ENCODE measurements at places on chromosomes 2 and 18.

- DNase-seq, result no peak
These were observed 631.5 kb downstream of the SUCLG1 start for GRCh38 chr2:83827618-83828017.

DNA sequence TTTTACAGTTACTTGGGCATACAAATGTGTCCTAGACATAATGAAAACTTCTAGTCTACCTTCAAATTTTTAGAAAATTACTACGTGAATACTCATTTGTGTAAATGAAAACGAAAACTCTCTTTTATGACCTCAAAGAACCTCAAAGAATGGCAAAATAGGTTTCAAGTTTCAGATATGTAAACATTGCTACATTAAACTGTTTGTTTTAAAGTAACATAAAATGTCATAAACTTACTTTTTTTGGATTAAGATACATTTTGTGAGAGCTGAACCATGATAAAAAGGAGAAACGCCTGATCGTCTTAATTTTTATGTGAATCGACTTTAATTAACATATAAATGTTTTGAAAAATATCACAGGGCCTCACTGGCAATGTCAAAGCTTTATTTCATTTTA, 91.4 kb downstream of the PPP1R1C start:
- DNase-seq, result no peak

DNA sequence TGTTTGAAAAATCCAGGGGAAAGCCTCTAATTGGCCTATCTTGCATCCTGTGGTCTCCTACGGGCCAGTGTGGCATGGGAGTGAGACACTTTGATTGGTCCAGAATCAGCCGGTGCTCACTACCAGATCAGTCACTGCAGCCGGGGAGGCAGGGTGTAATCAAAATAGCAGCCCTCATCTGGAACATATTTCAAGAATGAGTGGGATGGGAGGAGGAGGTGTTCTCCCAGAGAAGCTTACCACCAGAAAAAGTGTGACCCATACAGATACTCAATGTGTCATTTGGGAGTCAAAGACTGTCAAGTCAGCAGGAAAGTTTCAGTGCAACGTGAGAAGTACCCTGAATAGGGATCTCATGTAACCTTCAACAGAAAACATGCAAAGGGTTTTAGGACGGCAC, 393.9 kb upstream of the SLC14A2 start:
- no peak for DNase-seq

DNA sequence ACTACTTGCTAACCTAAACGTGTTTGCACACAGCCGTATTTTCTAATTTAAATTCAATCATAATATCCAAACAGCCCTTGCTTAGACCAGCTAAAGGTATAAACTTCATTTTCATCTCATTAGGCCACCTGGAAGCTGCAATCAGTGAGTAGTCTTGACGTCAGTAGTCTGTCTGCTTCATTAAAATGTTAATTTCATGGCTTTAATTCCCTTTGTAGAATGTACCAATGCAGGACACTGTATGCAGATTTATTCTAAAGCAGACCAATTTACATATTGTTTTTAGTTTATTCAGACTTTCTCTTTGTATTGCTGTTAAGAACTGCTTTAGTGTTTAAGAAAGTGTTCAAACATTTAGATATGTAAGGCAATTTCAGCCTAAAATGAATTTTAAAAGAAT, 158.2 kb downstream of the LCLAT1 start:
- no peak for DNase-seq

DNA sequence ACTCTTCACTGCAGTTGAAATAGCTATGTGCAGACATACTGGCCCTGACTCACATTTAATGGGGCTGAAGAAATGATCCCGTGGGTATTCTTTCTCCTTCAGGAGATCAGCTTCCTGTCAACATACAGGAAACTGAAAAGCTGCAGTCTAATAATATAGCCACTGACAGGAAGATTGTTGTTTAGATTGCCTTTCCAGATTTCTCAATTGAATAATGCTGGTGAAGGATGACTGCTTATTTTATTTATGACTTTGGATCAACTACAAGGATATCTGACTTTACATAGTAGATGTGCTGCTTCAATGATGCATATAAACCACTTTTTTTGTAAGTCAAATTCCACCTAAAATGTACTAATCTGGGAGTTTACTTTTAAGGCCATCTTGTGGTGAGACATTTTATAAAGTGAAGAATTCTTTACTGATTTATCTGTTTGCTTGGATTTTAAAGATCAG, 93.4 kb upstream of the MAP4K3 start:
- DNase-seq, result no peak

GRCh38 chr2:41647468-41648050, 400.3 kb upstream of the PKDCC start:
- DNase-seq, result no peak

GRCh38 chr2:188949046-188949818, 24.9 kb upstream of the COL3A1 start:
- DNase-seq, result no peak

DNA sequence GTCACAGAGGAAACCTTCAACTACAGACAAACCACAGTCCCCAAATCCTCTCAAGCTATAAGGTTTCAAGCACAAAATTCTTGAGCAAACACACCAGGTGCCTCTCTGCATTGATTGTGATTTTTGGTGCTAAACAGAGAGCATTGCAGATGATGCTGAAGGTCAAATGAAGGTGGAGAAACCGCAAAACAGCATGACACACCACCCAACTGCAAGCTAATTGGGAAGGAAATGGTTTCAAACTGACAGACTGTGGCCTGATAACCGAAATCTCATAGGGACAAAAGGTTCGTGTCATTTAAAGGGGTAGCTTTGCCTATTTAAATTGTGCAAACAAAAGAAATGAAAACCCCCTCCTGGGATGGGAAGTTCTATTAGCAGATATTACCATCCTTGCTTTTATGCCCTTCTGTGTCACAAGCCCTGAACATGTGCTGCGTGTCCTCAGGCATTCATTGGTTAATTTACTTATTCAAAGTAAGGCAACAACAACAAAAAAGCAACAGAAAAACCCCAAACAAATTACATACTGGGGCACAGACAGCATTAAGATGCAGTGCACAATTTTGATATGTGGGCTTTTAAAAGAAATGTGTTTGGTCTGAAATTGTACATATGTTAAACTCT, 154.9 kb downstream of the AQP4 start:
- no peak for DNase-seq

- DNase-seq, result no peak
These were observed 28.3 kb downstream of the RAB31 start for GRCh38 chr18:9736286-9736835.

Data from effector CD4-positive, alpha-beta T cell (primary cell).